ENCODE measurements at places on chromosomes 12 and 14.

DNA sequence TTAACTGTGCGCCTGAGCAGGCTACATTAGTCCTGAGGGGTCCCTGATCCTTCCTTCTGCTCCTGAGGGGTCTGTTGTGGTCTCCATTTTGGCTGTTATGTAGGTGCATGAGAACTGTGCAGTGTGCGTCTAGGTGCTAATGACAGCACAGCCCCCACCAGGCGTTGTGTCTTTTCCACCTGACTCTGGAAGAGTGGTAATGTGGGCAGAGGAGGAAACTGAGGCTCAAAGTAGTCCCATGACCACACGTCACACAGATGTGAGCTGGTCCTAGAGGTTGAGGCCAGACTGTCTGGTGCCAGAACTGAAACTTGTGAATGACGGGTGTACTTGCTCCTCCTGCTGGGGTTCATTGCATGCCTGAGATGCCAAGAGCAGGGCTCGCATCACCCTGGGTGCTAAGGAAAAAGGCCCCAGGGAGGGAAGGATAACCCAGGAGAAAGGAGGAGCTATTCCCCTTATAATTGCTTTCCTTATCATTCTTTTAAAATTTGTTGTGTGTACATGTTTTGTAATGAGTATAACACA, 111.8 kb downstream of the SLC25A47 start:
- DNase-seq: no peak

- DNase-seq: no peak
These were observed 1209.5 kb downstream of the SLC16A7 start for GRCh38 chr12:60805364-60805763.

DNA sequence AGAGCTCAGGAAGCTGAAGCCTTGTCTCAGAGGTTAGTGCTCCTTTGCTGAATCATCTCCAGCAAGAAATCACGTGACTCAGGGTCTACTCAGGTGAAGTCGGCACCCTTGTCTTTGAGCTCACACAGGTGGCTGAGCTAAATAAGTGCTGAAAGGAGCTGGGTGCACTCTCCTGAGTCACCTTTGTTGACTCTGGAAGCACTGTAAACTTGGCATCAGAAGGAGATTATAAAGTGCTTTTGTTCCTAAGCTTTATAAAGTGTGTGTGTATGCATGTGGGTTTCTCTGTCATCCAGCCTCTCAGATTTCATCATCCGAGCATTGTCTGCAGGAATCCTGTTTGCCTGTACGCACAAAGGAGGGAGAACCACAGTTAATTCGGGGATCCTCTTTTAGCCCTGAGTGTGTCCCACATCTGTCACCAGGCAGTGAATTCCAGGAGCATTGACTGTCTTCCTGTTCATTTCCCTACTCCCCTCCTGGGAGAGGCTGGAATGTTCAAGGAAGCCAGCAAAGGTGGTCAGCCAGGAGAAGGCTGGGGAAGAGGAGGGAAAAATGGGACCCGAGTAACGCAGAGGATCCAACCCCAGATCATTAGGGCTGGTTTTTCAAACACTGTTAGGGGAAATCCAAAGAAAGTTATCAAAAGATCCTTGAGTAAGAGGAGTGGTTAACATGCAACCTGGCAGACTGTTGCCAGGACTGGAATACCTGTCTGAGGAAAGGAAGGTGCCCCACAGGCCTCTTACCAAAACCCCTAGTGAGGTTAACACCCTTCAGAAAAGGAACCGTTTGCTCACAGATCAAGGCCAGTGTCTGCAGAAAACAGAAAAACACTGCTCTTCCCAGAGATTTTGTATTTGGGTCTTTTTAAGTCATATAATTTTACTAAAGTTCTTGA, 157.5 kb upstream of the HIF1A start:
- peak; percentile 88 for DNase-seq

GRCh38 chr12:26233631-26234030, 38.3 kb downstream of the SSPN start:
- no peak for DNase-seq

GRCh38 chr12:109738878-109739665, 25.4 kb downstream of the FAM222A start:
- no peak for DNase-seq

DNA sequence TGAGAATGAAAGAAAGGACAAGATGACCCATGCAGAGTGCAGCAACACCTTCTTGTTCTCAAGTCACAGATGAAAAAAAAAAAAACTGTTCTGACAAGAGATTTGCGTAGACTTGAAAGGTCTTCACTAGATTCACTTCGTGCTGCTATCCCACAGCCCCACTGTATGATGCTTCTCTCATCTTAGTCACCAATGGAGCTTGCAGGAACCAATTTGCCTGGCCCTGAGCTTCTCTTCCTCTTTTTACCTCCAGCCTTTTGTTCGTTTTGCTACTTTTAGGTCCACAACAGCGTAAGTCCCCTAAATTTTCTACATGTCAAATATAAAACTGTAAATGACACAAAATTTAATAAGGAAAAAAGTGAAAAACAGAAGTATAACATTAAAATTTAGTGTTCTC, 107.9 kb upstream of the NAP1L1 start:
- DNase-seq: no peak

DNA sequence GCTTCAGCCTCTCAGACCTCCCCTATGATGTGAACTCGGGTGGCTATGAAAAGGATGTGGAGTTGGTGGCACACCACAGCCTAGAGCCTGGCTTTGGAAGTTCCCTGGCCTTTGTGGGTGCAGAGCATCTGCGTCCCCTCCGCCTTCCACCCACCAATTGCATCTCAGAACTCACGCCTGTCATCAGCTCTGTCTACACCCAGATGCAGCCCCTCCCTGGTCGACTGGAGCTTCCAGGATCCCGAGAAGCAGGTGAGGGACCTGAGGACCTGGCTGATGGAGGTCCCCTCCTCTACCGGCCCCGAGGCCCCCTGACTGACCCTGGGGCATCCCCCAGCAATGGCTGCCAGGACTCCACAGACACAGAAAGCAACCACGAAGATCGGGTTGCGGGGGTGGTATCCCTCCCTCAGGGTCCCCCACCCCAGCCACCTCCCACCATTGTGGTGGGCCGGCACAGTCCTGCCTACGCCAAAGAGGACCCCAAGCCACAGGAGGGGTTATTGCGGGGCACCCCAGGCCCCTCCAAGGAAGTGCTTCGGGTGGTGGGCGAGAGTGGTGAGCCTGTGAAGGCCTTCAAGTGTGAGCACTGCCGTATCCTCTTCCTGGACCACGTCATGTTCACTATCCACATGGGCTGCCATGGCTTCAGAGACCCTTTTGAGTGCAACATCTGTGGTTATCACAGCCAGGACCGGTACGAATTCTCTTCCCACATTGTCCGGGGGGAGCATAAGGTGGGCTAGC, 7.0 kb upstream of the RPS26 start:
- DNase-seq: no peak

DNA sequence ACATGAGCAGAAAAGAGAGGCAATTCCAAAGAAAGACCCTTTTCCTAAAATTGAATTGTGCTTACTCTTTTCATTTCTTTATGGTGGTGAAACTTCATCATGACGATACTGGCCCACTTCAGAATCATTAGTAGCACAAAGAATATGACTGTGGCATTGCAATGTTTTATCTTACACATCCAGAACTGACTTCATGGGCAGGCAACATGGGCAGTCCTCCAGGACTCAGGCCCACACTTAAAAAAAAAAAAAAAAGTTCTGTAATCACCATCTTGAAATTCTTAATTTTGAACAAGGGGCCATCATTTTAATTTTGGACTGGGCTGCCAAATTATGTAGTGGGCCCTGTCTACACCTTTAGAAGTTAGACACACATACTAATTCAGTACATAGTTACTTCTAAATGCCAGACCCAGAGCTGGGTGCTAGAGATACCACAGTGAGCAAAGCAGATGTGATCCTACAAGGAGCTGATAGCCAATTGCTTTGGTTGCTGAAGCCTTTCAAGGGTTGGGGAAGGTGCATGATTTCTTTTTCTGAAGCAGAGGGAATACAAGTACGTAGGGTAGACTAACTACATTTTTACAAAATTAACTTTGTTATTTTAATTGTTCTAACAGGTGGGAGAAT, 35.2 kb downstream of the HELB start:
- no peak for DNase-seq

All from iris pigment epithelial cell (primary cell).